ENCODE measurements at places on chromosomes 12 and 14.
A peak's percentile ranks its signal among the peaks of the same experiment; 100 is the strongest.

GRCh38 chr12:29725587-29726320 lies 58.0 kb downstream of the TMTC1 start:
- DNase-seq: no peak

DNA sequence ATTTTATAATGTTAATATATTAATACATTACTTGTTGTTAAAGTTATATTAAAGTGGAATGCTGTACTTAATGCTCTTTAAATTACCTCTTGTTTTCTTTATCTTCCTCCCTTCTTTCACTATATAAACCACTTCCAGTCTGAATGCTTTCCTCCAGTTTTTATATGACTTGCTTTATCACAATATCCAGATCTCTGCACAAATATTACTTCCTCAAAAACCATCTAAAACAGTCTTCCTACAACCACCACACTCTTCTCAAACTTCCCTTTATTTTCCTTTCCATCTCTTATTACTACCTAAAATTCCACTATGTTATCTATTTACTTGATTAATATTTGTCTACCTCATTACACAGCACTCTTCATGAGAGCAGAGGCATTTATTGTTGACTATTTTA lies 956.6 kb downstream of the LRFN5 start:
- no peak for DNase-seq

- peak; percentile 30 for DNase-seq
These were observed at the start of gene DPY19L2 for GRCh38 chr12:63668028-63668799. TSS of gene DPY19L2 (minus strand) at chr12:63668493. CDS start at chr12:63668393, 100 bp downstream.

DNA sequence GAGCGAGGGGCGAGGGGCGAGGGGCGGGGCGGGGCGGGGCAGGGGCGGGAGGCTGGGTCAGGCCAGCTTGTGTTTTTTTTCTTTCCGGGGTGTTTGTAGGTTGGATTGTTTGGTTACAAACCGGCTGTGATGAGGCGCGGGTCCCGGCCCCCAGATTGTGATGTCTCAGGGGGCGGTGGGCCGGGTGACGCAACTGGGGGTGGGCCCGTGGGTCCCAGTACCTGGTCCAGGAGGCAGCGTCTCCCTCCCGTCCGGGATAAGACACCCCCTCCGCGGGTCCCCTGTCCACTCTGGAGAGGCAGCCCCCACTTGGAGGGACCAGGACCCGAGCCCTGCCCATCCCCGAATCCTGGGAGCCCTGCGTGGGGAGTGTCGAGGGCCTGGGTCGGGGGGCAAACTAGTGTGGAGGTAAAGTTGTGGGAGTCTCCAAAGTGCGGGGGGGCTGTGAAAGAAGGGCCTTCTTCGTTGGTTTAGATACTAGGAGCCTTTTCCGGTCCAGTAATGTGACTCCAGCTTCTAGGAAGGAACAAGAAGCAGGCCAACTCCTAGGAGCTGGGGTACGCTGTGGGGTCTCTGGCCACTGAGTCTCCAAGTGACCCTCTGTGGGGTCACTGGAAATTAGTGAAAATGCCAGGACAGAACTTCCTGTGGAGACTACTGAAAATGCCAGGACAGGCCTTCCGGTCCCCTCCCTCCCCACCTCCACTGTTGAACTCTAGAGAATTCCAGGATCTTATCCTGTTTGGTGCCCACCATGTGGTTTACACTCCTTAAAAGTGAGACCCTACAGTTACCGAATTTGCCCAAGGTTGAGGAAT lies 579 bp upstream of the CLMN start:
- DNase-seq: no peak

DNA sequence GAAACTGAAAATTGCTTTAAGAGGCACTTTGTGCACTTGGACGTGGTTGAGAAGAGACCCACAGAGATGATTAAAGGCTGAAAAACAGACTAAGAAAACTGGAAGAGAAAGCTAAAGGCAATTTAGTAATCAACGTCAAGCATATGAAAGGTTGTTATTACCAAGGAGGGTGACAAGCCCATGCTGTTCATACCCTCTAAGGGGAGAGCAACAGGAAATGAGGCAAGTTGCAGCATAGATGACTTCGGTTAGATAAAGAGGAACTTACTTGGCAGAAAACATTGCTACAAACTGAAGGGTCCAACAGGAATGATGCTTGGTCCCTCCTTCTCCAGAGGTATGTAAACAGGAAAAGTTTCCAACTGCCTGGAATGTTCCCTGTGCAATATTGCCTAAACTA lies 107.8 kb downstream of the DUSP6 start:
- DNase-seq: no peak

DNA sequence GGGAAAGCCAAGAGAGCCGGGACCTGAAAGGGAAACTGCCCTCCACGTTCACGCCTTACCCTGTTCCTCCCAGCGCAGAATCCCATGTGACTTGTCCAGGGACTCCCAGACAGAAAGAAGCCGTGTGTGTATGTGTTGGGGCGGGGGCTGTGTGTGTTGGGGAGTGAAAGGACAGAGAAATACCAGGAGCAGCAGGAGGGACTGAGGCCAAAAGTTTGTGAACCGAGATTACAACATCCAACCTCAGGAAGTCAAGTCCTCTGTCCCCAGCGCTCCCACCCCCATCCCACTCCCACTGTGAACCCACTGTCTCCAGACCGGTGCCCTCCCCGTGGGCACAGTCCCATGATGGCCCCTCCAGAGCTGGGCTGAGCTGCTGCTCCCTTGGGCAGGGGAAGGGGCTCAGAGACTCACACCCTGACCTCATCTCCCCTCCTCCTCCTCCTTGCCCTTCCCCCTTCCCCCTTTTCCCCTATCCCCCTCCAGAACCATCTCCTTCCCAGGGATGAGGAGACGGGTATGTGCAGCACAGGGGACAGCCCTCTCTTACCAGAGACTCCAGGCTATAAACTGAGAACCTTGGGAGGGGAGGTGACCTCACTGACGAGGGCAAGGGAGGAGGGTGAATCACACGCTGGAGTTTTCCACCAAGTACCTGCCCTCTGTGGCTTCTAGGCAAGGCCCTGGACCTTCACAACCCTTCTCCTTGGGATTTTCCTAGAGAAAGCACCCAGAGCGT lies at the start of gene SLC6A12:
TSS of gene SLC6A12 (minus strand) at position 155 of the 739 bp plus-strand sequence. CDS start 4,171 bp downstream, outside the sequence.
- DNase-seq: no peak

GRCh38 chr14:69037790-69038454 lies 58.8 kb upstream of the ACTN1 start:
- no peak for DNase-seq

GRCh38 chr12:100138048-100138802 lies 4.4 kb downstream of the BLTP3B start:
- DNase-seq: no peak

- DNase-seq: no peak
These were observed 155.2 kb downstream of the STXBP6 start for GRCh38 chr14:24894583-24895242.

- no peak for DNase-seq
These were observed 25.3 kb upstream of the TMEM106C start for GRCh38 chr12:47938093-47938492.

- no peak for DNase-seq
These were observed 373.4 kb upstream of the PDE3A start for GRCh38 chr12:19994968-19995367.

GRCh38 chr12:130572553-130572952 lies 143.5 kb downstream of the RIMBP2 start:
- no peak for DNase-seq

All from stimulated activated CD8-positive, alpha-beta memory T cell treated with anti-CD3 and anti-CD28 coated beads, Interleukin-2, amount 100 ng/mL, for 1 hour (primary cell).